HTR-8/SVneo (cell line): ENCODE measurements at places on chromosomes 3 and 15.

- DNase-seq, result peak; percentile 28
Measured at GRCh38 chr15:80779658-80780415, 667 bp downstream of the CEMIP start.

DNA sequence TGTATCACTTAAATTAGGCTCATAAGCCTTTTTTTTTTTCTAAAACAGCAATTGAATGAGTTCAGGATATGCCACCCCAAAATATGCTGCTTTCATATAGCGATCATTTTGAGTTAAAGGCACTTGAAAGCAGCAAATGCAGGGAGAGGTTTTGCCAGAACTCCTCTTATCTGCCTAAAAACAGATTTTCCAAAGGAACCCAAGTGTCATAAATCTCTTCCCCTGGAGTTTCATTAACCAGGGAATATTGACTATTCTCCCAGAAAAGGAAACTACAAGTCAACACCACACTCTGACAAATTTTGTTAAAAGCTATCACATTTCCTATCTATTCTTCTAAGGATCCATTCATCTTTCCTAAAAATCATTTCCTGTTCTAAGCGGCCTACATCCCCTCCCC, 11.3 kb downstream of the DNAAF4 start:
- no peak for DNase-seq

- no peak for DNase-seq
Measured at GRCh38 chr3:31945738-31946052, 35.4 kb downstream of the OSBPL10 start.

DNA sequence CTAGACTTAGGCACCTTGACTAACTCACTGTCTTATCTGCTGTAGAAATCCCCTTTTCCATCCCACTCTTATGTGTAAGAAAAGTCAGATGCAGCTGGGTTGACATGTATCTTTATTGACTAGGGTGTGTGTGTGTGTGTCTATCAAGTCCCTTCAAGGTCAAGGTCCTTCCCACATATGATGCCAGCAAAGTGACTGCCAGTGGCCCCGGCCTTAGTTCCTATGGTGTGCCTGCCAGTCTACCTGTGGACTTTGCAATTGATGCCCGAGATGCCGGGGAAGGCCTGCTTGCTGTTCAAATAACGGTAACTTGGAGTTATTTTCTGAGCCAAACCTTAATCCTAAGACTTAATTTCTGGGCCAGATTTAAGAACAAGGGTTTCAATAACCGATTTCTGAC, 76.3 kb downstream of the DNASE1L3 start:
- no peak for DNase-seq

- DNase-seq, result no peak
Measured at GRCh38 chr15:45555934-45556608, 31.1 kb upstream of the BLOC1S6 start.

DNA sequence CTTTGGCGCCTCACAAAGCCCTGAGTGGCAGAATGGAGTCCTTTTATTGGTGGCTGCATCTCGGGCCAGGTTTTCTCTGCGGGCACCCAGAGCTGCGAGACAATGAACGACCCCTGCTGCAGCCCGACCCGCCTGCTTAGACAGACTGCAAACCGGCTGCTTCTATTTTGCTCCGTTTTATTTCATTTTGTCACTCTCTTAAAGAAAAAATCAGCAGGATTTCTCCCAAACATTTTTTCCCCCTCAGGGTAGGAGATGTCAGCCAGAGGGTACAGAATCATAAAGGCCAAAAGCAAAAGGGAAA, 64.8 kb downstream of the OXNAD1 start:
- no peak for DNase-seq

DNA sequence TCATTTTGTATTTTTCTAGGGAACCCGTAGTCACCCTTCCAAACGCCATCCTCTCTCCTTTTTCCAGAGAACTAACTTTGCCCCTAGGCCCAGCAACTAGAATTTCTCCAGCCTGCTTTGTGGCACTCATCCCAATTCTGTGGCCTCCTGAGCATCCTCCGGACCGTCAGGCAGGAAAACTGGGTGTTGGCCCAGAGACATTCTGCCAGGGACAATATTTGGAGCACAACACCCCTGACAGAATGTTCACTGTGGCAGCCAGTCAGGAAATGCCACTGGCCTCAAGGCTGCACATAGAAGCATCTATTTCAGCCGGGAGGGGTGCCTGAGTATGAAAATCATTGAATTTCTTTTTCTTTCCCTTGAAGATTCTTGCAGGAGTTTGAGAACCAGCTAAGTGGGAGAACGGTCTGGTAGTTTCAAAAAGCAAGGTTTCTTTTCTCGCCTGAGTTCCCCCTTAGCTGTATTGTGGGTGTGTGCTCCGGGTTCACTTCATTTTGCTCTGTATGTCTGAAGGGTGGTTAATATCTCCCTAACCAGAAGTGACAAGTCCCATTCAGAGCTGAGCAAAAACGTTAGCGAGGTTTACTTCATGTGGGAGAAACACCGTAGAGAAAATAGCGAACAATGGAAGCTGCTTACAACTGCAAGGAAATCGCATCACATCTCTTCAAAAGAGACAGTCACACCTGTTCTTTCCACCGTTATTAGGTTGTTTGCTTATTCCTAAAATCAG, 108.1 kb upstream of the TPM1 start:
- no peak for DNase-seq

GRCh38 chr3:10515884-10516495, 10.6 kb upstream of the ATP2B2 start:
- DNase-seq, result no peak

DNA sequence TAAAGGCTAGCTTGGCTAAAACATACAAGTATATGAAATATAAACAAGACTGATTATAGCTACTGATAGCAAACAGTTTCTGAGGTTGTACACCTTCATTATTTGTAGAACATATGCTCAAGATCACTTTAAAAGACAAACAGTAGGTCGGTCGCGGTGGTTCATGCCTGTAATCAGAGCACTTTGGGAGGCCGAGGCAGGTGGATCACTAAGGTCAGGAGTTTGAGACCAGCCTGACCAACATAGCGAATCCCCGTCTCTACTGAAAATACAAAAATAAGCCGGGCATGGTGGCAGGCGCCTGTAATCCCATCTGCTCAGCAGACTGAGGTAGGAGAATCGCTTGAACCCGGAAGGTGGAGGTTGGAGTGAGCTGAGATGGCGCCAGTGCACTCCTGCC, 80.3 kb downstream of the SMARCC1 start:
- DNase-seq, result no peak

DNA sequence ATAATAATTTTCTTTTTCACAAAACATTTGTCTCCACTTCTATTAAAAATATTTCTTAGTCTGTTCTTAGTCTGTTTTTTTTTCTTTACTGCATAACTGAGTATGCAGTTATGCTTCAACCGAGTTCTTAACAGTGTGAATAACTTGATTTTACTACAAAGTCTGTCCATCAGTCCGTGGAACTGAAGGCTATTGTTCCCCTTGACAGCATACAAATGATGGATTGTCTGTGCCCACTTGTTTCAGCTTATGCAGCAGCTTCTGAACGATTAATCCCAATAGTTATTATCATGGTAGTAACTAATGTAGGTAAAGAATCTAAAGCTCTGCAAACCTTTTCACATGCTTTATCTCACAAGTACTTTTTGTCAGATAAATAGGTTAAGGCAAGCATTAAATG, 150.7 kb downstream of the SSR3 start:
- DNase-seq, result no peak

DNA sequence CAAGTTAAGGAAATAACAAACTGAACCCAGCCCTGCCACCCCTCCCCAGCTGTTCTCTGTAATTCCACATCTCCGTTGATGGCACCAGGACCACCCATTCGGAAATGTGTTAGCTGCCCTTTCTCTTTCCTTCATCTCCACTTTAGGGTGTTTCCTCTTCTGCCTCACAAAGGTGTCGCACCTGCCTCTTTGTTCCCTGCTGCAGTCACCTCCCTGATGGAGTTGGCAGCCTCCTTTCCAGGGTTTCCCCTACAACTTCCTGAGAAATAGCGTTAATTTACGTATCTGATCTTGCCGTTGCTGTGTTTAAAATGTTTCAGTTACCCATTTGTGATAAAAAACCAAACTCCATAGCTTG, 57.3 kb downstream of the GPR171 start:
- no peak for DNase-seq

- no peak for DNase-seq
Measured at GRCh38 chr3:152054315-152054714, 180.9 kb downstream of the SUCNR1 start.

GRCh38 chr3:90018779-90019178, 911.4 kb downstream of the EPHA3 start:
- DNase-seq, result no peak

GRCh38 chr3:136708333-136708985, 43.7 kb downstream of the STAG1 start:
- no peak for DNase-seq

GRCh38 chr3:171776411-171776810, 33.9 kb downstream of the PLD1 start:
- no peak for DNase-seq

- DNase-seq, result no peak
Measured at GRCh38 chr3:49428752-49429080, 408 bp downstream of the NICN1 start.

DNA sequence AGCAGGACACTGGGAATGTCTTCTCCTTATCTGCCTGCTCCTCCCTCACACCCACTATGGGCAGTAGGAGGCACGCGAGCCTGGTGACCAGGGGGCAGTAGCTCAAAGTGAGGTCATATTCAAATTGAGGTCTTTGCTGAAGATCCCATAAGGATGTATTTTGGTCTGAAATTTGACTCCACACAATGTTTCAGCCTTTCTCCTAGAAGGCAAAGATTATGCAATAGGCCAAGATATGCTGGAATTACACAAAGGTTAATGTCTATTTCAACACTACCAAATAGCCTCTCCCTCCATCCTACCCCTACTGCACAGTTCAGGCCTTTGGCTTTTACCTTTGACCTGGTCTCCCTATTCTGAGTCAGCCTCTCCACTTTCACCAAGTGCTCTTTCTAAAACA, 203.0 kb downstream of the TIGIT start:
- peak; percentile 37 for DNase-seq

DNA sequence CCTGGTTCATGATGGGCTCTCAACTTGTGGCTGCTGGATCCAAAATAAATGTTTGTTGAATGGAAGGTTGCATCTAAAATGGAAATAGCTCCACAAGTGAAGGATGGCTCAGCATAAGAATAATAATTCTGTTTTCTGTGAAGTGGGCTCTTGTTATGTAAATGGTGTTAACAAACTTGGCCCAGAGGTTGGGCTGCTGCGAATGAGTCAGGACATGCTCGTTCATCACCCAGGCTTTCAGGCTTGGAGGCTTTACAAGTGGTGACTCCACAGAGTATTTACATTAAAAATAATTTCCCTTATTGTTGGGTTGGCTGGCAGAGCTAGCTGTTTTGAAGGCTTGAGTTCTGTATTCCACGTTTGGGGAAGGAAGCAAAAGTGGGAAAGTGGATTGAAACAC, 60.5 kb downstream of the ITGB5 start:
- no peak for DNase-seq

DNA sequence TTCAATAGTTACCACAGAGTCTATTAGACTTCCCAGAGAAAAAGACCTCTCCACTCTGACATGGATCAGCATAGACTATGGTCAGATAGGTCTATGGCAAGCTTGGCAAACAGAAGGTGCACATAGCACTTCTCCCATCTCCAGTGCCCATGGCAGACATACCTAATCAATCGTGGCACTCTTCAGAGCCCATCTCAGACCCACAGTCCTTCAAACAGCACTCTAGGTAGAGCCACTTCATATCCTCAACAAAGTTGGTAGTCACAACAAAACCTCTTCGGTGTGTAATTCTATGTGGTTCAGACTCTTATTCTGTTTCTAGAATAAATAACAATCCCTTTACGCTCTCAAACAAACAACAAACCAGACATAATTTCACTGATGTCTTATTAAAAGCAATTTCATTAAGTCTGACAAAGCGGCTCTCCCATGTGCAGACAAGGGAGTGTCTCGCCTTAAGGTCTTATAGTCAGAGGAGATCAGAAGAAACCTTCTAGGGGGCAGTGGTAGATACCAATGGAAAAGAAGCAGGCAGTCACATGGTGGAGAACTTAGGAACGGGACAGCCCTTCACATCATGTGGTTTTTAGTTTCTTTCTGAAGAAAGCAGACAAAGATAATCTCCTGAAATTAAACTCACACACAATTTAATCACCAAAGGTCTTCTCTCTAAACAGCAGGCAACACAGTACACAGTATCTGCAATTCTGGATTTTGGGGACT, 483.4 kb downstream of the FOXP1 start:
- no peak for DNase-seq

DNA sequence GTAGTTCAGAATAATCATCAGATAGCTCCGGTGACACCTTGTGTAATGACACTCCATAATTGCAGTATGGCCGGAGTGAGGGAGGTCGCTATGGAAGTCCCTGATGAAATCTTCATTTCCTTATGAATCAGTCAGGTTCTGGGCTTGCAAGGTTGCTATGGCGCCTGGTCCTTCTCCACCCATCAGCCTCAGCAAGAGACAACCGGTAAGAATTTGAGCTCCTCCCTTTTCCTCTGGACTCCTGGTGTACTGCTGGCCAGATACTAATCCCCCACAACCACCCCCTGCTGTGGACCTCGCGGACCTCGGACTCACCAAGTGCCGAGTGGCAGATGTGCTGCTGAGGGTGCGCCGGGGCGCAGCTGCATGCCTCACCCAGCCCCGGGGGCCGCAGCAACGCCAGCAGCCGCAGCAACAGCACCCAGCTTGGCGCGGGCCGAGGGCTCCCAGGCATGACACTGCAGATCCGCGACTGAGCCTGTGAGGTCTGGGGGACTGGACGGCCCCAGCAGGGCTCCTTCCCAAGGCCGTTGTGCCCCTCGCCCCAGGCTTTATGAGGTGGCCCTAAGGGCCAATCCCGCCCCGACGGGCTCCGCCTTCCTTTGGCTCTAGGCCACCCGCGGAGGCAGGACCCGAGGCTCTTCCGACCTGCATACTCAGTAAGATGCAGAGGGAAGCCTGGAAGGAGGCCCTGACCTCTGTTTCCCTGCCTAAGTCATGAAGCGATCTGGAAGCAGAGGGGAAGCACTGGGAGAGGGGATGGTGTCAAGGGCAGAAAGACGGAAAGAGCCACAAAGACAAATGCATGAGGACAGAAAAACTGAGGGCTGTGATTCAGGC, at the start of gene TIMP4:
Gene TIMP4 (minus strand): TSS at position 526 of the 840 bp plus-strand sequence. CDS start 72 bp downstream, at position 454.
- DNase-seq, result no peak

DNA sequence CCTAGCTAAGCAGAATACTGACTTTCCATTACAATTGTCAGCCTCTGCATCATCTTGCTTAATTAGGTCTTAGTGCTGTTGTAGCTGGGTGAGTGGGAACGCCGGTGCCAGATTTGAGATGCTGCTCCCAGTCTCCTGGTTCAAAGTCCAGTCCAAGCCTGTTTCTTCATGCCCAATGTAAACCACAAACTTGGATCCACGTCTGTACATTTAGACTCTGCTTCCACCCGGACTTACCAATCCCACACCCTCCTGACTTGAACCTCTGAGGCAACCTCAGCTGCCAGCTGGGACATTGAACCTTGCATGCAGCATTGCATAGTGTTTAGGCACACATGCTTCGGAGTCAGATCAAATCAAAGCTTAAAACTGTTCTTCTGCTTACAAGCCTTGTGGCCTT, 43.0 kb downstream of the BCL2L10 start:
- DNase-seq, result no peak
